NCI-H1092 treated with DMSO at 0.1 percent for 48 hours (cell line): ENCODE measurements at places on chromosomes 16 and 17.

DNA sequence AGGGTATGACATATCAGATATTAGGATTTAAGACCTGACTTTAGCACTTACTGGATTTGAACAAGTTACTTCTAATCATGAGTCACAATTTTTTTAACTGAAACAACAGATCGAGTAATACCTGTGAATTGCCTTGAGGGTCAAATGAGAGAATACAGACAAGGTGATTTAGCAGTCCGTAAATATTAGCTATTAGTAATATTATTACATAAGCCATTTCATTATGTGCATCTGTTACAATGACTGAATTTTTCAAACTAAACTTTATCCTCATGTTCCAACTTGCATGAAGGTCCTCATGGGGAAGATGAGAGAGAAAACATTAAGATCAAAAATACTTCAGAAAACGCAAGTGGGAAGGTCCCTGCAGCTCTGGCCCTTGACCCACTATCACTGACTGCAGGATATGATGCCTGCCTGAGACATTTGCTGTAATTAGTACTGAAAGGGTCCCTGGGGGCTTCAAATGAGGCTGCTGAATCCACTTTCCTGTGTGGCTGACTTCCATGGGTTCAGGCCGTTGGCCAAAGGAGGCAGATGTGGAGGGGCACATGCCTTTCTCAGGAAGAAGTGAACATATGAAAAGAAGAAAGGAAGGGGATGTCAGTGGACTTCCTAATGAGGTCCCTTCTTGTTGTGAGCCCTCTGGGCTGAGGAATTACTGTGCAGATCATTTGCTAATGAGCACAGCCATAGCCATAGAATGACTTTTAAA, 441.7 kb downstream of the CDH11 start:
- no peak for DNase-seq

GRCh38 chr16:73228649-73229048, 180.7 kb upstream of the ZFHX3 start:
- no peak for DNase-seq

- no peak for DNase-seq
These were observed 9.1 kb downstream of the PEMT start for GRCh38 chr17:17582372-17582771.

GRCh38 chr16:979859-980594, 1.5 kb upstream of the SOX8 start:
- DNase-seq, result no peak

GRCh38 chr17:45333702-45334092, 16.9 kb upstream of the MAP3K14 start:
- DNase-seq, result no peak

DNA sequence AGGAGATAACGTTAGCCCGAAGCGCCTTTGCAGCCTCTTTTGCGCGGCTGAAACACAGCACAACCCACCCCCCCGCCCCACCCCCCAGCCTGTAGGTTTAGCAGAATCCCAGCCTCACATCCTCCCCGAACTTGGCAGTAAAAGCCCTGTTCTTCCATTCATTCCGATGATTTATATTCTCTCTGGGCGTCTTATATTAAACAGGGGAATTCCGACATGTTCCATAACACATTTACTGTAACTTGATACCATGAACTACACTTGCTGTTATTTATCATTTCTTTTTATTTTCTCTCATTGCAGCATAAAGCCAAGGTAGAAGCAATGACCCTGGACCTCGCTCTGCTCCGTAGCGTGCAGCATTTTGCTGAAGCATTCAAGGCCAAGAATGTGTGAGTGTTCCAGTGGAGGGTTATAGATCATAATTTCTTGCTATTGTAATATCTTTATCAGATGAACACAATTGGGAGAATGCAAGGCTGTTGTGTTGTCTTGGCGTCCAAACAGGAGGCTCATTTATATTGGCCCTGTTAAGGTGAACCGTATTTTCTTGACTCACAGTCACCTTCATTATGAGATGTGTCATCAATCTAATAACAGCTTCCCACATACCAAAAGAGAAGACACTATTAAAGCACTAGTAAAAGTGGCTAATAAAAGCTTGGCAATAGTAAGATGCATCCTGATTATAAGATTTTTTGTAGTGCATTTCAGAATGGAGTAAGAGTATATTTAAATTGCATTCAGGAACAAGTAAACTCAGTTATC, 287.3 kb downstream of the WWOX start:
- no peak for DNase-seq
